ENCODE measurements at places on chromosomes 13 and 19.
A peak's percentile ranks its signal among the peaks of the same experiment; 100 is the strongest.

DNA sequence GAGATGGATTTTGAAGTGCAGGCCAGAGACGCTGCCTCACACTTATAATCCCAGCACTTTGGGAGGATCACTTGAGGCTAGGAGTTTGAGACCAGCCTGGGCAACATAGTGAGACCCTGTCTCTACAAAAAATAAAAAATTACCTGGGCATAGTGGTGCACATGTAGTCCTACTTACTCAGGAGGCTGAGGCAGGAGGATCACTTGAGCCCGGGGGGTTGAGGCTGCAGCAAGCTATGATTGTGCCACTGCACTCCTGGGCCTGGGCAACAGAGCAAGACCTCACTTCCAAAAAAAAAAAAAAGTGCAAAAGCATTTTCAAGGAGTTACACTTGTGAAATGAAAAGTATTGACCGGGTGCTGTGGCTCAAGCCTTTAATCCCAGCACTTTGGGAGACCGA lies 27.6 kb upstream of the FBXO17 start:
- H3K36me3 ChIP-seq, result no peaks in the 10 kb centered on the region
- H3K4me1 ChIP-seq, result peaks cover 2% of the 10 kb centered on the region
- H3K27ac ChIP-seq, result no peak overlapping the region
- H3K27me3 ChIP-seq, result no peaks in the 10 kb centered on the region
- H3K4me3 ChIP-seq, result no peak overlapping the region
- DNase-seq, result no peak

DNA sequence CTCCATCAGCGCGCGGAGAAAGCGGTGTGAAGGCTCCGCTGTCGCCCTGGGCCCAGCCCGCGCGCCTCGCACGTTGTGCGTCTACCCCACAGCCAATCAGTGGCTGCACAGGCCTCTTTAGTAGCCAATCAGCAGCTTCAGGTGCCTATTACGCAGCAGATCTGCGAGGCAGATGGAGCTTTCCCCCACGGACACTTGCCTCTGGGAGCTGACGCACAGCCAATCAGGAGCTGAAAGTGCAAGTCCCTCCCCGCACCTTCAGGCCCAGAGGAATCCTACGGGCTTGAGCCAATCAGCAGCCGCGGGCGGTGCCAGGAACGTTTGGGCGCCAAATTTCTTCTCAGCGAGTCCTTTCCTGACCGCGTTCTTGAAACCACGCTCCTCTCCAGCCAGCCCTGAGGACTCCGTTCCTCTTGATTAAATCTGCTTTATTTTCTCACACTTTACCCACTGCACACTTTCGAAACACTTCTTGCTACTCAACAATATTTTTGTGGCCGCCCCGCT lies 39.9 kb downstream of the SIGLEC7 start:
- H3K4me3 ChIP-seq, result no peak overlapping the region
- H3K4me1 ChIP-seq, result no peaks in the 10 kb centered on the region
- no peak for DNase-seq
- H3K27ac ChIP-seq, result no peak overlapping the region
- H3K27me3 ChIP-seq, result peaks cover 44% of the 10 kb centered on the region

GRCh38 chr13:46606970-46607369 lies 54.0 kb downstream of the LRCH1 start:
- H3K27ac ChIP-seq, result peak overlapping the region; percentile 79
- no peak for DNase-seq
- no peaks in the 10 kb centered on the region for H3K27me3 ChIP-seq
- H3K4me1 ChIP-seq, result peaks cover 70% of the 10 kb centered on the region

DNA sequence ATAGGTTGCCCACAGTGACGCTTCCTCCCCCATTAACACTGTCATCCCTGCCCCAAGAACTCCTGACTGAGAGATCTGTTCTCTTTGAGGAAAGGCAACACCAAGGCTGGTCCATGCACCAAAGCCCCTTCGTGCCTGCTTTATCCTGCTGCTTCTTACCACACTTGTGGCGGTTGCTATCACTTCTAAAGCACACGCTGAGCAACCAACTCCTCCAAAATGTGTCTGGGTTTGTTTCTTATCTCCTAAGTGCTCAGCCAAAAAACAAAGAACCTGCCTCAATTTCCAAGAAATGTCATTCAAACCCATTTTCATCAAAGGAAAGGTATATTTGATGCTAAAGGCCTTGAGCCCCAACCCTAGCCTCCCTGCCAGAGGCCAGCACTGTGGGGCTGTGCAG lies 14.6 kb downstream of the ATP7B start:
- no peak overlapping the region for H3K27ac ChIP-seq
- no peaks in the 10 kb centered on the region for H3K36me3 ChIP-seq
- H3K4me3 ChIP-seq, result no peak overlapping the region
- H3K4me1 ChIP-seq, result peaks cover 75% of the 10 kb centered on the region
- H3K27me3 ChIP-seq, result no peaks in the 10 kb centered on the region
- DNase-seq, result no peak

DNA sequence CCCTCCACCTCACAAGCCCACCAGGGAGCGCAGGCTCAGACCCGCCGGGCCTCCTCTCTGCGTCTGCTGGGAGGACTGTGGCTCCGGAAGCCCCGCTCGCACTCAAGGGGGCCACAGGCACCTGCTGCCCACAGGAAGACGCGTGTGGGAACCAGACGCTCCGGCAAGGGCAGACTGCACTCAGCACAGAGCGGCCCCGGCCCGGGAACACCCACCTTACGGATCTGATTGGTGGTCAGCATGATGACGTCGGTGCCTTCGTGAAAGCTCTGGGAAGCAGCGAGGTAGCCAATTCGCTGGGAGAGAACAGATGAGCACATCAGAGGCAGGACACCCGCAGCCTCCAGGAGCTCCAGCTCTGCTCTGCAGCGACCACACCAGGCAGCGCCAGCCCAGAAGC lies 14.6 kb downstream of the AP3D1 start:
- no peak overlapping the region for H3K4me3 ChIP-seq
- no peaks in the 10 kb centered on the region for H3K27me3 ChIP-seq
- no peaks in the 10 kb centered on the region for H3K4me1 ChIP-seq
- H3K27ac ChIP-seq, result no peak overlapping the region

GRCh38 chr19:40104754-40105153 lies 14.0 kb upstream of the ZNF780A start:
- no peaks in the 10 kb centered on the region for H3K4me1 ChIP-seq
- no peak overlapping the region for H3K4me3 ChIP-seq
- no peaks in the 10 kb centered on the region for H3K36me3 ChIP-seq
- no peak for DNase-seq
- H3K27me3 ChIP-seq, result peaks cover 13% of the 10 kb centered on the region
- H3K27ac ChIP-seq, result no peak overlapping the region

DNA sequence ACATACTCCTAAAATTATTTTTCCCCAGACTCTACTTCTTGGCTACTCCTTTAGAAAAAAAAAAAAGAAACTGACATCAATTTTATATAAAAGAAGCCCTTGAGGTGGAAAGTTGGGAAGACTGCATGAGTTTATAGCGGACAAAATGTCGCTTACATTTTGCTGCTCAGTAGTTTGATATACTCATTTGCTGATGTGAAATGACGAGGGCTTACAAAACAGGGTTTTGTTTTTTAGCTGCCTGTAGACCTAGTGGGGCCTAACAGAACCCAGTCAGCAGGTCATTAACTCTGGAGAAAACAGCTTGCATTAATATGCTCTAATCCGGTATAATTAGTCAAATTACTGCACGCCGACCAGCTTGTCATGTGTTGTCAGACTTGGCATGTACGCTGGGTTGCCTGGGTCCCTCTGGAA lies 37.6 kb upstream of the MAB21L1 start:
- no peak overlapping the region for H3K27ac ChIP-seq
- H3K27me3 ChIP-seq, result no peaks in the 10 kb centered on the region
- no peak overlapping the region for H3K4me3 ChIP-seq
- H3K36me3 ChIP-seq, result no peaks in the 10 kb centered on the region
- no peak for DNase-seq

DNA sequence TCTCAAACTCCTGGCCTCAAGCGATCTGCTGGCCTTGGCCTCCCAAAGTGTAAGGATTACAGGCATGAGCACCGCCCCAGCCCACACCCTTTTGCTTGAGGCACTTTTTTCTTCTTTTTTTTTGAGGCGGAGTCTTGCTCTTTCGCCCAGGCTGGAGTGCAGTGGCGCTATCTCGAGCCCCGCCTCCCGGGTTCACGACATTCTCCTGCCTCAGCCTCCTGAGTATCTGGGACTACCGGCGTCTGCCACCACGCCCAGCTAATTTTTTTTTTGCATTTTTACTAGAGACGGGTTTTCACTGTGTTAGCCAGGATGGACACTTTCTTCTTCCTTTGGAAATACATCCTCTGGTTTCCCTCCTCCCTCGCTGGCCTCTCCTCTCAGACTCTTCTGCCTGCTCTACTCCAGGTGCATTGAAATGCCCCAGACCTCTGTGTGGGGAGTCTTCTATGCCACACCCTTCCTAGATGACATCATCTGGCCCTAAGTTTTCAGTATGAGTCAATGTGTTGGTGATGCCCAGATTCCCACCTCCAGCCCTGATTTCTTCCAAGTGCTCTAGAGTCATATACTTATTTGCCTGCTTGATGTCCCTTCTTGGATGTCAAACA lies 20.7 kb upstream of the TPT1 start:
- H3K36me3 ChIP-seq, result peaks cover 50% of the 10 kb centered on the region
- DNase-seq, result no peak
- H3K4me3 ChIP-seq, result no peak overlapping the region
- H3K4me1 ChIP-seq, result no peaks in the 10 kb centered on the region
- H3K27me3 ChIP-seq, result no peaks in the 10 kb centered on the region

DNA sequence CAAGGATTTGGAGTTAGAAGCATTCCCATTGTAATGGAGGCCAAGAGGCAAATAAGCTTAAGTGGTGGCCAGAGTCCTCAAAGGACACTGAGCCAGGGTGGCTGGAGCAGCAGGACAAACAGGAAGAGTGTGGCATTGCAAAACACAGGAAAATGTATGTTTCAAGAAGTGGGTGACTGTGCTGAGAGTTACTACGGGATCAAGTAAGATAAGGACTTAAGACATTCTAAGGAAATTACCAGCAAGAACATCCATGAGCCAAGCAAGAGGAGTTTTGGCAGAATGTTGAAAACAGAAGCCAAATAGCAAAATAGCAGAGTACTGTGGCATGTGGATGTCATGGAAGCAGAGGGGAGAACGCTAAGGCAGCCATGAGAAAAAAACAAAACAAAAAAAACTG lies 104.2 kb downstream of the RAP2A start:
- no peaks in the 10 kb centered on the region for H3K27me3 ChIP-seq
- H3K4me3 ChIP-seq, result no peak overlapping the region
- no peaks in the 10 kb centered on the region for H3K36me3 ChIP-seq
- H3K27ac ChIP-seq, result no peak overlapping the region

DNA sequence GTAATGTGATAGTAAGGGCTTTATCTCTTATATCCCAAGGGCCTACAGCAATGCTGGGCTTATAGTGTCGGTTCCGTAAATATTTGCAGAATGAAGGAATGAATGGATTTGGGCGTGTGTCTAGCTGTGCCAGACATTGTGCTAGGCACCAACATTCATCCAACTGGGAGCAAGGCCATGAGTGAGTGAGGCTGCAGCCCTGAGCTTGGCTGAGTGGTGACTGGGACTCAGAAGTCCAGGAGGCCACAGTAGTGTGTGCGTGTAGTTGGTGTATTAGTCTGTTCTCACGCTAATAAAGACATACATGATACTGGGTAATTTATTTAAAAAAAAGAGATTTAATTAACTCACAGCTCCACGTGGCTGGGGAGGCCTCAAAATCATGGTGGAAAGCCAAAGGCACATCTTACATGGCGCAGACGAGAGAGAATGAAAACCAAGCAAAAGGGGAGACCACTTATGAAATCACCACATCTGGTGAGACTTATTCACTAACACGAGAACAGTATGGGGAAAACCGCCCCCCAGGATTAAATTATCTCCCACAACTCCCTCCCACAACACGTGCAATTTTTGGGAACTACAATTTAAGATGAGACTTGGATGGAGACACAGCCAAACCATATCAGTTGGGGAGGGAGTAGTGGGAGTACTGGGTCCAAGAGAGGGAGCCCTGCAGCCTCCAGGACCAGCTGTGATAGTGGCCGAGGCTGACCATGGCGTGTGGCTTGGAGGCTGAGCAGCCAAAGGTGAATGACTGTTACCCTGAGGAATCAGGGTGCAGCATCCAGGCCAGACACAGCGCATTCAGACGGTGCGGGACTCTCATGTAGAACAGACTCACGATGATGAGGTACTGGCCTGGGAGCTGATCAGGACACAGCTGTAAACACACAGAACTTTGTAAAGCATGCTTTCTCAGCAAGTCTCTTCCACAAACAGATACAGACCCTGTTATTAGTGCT lies 104.6 kb downstream of the TEX26 start:
- H3K4me1 ChIP-seq, result peaks cover 18% of the 10 kb centered on the region
- no peak overlapping the region for H3K27ac ChIP-seq
- H3K27me3 ChIP-seq, result no peaks in the 10 kb centered on the region
- H3K4me3 ChIP-seq, result no peak overlapping the region

DNA sequence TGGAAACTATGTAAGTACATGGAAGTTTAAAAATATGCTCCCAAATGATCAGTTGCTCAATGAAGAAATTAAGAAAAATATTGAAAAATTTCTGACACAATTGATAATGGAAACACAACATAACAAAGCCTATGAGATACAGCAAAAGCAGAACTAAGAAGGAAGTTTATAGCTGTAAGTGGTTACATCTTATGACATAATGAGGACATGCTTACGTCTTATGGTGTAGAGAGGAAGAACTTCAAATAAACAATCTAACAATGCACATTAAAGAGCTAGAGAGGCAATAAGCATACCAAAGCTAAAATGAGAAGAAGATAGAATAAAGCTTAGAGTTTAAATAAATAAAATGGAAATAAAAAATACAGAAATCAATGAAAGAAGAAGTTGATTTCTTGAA lies 50.0 kb upstream of the CEACAM21 start:
- H3K4me1 ChIP-seq, result no peaks in the 10 kb centered on the region
- H3K27me3 ChIP-seq, result no peaks in the 10 kb centered on the region
- H3K36me3 ChIP-seq, result no peaks in the 10 kb centered on the region

DNA sequence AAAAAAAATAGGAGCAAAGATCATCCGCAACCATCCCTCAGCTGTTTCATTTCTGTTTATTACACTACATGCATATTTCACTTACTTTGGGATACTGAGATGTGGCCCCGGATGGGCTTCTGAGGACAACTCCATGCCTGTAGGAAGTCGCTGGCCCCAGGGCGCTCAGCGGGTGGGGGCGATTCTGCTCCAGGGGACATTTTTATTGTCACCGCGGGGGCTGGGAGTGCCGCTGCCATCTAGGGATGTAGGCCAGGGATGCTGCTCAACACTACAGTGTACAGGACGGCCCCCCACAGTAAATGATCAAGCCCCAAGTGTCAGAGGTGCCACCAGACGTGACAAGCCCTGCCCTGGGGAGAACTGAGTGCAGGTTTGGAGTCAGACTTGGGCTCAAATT lies 6.4 kb upstream of the BST2 start:
- H3K27ac ChIP-seq, result peak overlapping the region; percentile 88
- DNase-seq, result no peak
- no peaks in the 10 kb centered on the region for H3K36me3 ChIP-seq
- no peak overlapping the region for H3K4me3 ChIP-seq
- H3K4me1 ChIP-seq, result peaks cover 41% of the 10 kb centered on the region
- no peaks in the 10 kb centered on the region for H3K27me3 ChIP-seq

All from mesothelial cell of epicardium (in vitro differentiated cells).